ENCODE measurements at places on chromosomes 4 and X.
A peak's percentile ranks its signal among the peaks of the same experiment; 100 is the strongest.

GRCh38 chr4:91118597-91118996 lies 991.4 kb downstream of the CCSER1 start:
- DNase-seq: no peak

- DNase-seq: no peak
Observed at GRCh38 chrX:54978448-54978847, 15.5 kb downstream of the PFKFB1 start.

DNA sequence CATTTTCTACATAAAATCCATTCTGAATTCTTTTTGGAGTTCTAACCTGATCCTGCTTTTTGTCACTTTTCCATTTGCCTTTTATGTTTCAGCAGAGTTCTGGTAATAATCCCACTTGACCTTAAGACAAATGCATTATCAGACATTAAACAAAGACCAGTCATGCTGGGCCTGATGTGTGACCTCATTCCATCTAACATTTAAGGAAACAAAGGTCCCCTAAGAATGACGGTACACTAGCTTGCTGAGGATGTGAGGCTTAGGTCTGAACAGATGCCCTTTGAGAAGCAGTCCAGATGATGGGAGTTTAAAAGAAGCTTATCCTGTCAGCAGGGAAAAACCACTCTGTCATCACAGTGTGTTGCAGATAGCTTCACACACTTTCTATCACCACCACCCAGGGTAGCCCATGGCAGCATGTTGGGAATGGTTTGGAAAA lies 38.1 kb upstream of the PDE5A start:
- peak; percentile 66 for DNase-seq

GRCh38 chr4:112515198-112516065 lies 548 bp downstream of the NEUROG2 start:
- DNase-seq: no peak

GRCh38 chrX:154366666-154367055 lies 7.8 kb downstream of the FLNA start:
- no peak for DNase-seq

DNA sequence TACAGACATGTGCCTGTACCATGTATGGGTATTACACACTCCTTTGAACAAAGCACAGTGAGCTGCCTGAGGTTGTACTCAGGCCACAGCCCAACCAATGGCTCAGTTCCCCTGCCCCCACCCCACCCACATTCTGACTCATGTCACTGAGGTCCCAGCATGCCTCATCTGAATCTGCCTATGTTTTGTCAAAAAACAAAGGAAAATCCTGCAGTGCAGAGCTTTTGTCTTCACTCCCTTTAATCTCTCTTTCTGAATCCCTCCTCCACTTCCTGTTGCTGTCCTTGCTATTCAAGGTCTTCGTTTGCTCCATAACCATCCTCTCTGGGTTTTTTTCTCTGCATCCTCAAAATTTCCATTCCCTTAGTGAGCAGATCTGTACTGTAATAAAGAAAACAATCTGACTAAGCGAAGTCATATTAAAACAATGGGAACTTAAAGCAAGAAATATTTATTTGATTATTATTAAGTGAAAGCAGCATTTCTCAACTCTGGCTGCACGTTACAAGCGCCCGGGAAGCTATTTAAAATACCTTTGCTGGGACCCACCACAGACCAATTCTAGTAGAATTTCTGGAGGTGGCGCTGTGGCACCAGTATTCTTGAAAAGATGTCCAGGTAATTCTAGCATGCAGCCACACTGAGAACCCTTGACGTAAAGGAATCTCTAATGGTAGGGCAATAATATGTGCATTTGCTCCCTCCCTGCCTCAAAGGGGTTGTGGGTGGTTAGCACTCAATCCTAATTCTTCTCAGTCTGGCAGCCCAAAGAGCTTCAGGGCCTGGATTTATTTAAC lies 8.7 kb downstream of the GUCY2F start:
- DNase-seq: peak; percentile 30

DNA sequence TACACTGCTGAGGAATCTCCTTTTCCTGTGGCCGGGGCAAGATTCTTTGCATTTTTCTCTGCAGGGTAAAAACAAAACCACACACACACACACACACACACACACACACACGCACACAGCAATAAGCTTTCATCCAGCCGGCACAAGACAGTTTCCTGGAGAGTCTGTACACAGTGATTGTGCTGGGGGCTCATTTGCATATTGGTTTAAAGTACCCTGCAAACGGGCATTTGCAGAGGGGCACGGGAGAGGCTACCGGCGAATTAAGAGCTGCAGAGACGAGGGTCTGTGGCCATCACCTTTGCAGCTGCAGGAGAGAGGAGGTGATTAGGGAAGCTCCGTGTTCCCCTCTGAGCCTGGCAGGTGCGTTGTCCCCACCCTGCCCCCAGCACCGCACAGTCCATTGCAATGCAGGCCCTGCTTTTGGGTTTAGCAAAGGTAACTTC lies 219.9 kb downstream of the SHOX start:
- DNase-seq: no peak

DNA sequence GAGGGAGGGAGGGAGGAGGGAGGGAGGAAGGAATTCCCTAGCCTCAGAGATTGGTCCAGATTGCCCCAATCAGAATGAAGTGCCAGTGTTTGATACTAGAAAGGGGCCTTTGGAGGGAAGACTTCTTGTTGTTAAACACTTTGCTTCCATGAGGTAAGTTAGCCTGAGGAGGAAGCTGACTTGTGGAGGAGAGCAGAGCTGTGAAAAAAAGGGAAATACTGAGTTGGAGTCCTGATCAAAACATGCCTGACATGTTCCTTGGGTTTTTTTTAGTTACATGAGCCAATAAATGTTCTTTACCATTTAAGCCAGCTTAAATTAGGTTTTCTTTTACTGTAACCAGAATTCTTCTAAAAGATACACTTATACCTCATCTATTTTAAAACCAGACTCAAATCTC lies 57.6 kb downstream of the GSX2 start:
- no peak for DNase-seq

- no peak for DNase-seq
Observed at GRCh38 chr4:139331185-139331584, 28.9 kb upstream of the NDUFC1 start.

DNA sequence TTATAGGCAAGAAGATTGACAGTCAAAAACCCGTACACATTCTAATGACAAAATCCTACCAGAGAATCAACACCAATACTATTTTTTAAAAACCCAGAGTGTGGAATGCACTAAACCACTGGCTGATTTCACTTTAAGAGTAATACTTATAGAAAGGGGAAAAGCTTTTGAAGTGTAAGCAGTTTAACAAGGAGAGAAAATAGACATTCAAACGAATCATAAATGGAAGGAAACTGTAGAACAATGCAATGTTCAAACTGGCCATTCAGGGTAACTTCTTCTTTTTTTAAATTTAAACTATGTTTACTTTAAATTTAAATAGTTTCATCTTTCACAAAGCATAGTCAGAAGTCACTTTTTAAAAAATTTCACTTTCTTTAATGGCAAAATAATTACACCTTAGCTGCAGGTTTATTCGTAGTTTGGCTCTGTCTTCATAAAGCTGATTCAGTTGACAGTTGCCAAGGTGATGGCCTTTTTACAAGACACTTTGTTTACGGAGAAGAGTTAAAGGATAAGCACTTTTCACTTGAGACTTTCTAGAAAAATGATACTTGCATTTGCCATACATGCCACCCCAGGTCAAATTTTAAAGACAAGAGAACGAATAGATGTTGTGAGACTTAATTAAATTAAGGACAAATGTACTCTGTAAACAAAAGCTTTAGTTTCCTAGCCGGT lies 82.4 kb upstream of the KLF3 start:
- no peak for DNase-seq

DNA sequence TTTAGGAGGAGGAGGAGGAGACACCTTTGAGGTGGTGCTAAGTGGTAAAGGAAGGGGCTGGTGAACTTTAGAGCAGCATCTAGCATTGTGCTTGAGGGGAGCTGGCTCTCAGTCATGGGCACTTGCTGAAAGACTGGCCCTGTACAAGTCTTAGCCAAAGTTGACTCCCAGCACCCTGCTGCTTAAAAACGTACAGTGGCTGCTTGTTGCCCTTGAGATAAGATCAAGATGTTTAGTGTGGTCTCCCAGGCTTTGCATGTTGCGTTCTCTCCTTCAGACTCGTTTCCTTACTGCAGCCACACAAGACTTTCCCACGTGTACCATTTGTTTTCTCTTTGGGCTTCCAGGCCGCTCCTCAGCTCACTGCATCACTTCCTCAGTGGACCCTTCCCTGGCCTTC lies 1.8 kb downstream of the MED28 start:
- DNase-seq: no peak

DNA sequence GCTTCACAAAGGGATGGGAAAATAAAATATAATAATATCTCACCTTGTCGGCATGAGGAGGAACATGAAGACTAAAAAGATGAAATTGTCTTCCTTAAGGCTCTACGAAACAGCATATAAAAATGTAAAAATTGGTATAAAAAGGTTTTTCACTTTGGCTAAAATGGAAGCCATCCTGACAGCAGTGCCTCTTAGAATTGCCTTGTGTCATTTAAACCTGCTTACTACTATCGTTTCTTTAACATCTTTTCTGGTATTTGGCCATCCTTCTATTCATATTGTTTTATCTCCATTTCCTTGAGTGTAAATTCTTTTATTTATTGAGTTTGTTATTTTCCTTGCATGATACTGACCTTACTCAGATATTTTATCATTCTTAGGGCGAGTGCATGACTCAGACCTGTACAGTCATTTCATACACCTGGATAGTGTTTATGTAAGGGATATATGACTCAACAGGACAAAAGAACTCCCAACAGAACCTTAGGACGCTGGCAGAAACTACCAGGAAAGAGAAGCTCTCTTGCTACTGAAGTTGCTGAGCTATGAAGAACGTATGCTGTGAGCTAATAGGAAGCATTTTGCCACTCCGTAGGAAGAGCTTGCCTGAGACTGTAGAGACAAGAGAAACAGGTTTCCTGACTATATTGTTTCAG lies 5.8 kb upstream of the CDKN2AIP start:
- no peak for DNase-seq

DNA sequence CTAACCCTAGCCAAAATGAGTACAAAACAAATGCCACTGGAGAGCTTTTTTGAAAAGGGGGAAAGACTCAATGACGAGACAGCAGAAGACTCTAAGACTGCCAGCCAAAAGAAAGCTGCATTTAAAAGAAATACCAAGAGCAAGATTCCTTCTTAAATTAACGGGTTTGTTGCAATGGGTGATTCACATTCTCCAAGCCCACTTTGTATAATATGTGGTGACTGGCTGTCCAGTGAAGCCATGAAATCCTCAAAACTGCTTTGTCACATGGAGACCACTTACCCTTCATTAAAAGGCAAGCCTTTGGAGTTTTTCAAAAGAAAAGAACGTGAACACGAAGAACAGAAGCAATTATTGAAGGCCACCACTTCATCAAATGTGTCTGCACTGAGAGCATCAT lies 68.2 kb downstream of the MRPL1 start:
- no peak for DNase-seq

GRCh38 chrX:110142096-110142495 lies 139.2 kb downstream of the TMEM164 start:
- no peak for DNase-seq

DNA sequence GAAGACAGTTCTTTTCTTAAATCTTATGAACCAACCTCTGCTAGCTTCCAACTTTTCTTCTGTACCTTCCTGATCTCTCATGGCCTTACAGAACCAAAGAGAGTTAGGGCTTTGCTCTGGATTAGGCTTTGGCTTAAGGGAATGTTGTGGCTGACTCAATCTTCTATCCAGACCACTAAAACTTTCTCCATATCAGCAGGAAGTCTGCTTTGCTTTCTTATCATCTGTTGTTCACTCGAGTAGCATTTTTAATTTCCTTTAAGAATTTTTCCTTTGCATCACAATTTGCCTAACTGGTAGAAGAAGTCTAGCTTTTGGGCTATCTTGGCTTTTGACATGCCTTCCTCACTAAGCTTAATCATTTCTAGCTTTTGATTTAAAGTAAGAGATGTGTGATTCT lies 167.0 kb downstream of the TBCK start:
- DNase-seq: no peak
